ENCODE measurements at places on chromosomes 4 and X.

GRCh38 chr4:14827111-14827510 lies 175.2 kb upstream of the CPEB2 start:
- H3K4me3 ChIP-seq, result no peak overlapping the region
- no peaks in the 10 kb centered on the region for H3K4me1 ChIP-seq
- peaks cover 31% of the 10 kb centered on the region for H3K27me3 ChIP-seq
- DNase-seq, result no peak
- no peak overlapping the region for H3K27ac ChIP-seq

DNA sequence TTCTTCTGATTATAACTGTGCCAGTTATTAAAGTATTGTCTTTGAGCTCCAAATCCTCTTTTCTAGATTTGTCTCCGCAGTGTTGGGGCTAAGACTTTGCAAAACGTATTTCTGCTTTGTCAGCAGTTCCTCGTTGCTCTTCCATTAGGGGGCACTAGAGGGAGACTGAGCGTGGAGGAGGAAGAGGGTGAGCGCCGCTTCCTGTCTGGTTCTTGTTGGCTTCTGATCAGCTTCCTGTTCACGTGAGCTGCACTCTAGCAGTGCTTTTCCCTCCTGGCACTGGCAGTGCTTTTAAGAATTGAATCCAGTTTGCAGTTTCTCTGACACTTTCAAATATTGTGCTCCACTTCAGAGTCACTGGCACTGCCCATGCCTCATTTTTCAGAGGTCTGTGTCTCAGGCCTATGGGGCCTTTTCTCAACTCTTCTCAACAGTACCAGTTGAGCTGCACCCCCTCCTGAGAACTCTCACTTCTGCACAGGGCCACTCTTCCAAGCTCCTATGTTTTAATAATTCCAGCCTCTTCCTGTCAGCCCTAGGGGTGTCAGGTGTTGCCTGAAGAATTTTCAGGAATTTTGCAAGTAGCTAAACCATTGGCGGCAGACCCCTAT lies 54.4 kb upstream of the LCORL start:
- DNase-seq, result peak; percentile 40
- no peak overlapping the region for H3K4me3 ChIP-seq
- H3K27me3 ChIP-seq, result peaks cover 21% of the 10 kb centered on the region

GRCh38 chr4:101019941-101020401 lies 327.4 kb downstream of the PPP3CA start:
- no peak overlapping the region for H3K4me3 ChIP-seq
- H3K4me1 ChIP-seq, result peaks cover 40% of the 10 kb centered on the region
- DNase-seq, result no peak
- no peak overlapping the region for H3K27ac ChIP-seq
- H3K36me3 ChIP-seq, result peaks cover 9% of the 10 kb centered on the region

- H3K4me3 ChIP-seq, result no peak overlapping the region
- H3K27ac ChIP-seq, result no peak overlapping the region
- H3K4me1 ChIP-seq, result no peaks in the 10 kb centered on the region
- no peaks in the 10 kb centered on the region for H3K27me3 ChIP-seq
These were observed 279.1 kb upstream of the NRK start for GRCh38 chrX:105543283-105543682.

- H3K36me3 ChIP-seq, result no peaks in the 10 kb centered on the region
- no peak within 1 kb of the TSS for H3K27ac ChIP-seq
- no peaks in the 10 kb centered on the region for H3K27me3 ChIP-seq
- no peaks in the 10 kb centered on the region for H3K4me1 ChIP-seq
- H3K4me3 ChIP-seq, result no peak within 1 kb of the TSS
These were observed at the start of gene TEX11 for GRCh38 chrX:70908541-70908940. TEX11 (minus strand) TSS chrX:70908711; CDS start chrX:70907789, 922 bp downstream.

DNA sequence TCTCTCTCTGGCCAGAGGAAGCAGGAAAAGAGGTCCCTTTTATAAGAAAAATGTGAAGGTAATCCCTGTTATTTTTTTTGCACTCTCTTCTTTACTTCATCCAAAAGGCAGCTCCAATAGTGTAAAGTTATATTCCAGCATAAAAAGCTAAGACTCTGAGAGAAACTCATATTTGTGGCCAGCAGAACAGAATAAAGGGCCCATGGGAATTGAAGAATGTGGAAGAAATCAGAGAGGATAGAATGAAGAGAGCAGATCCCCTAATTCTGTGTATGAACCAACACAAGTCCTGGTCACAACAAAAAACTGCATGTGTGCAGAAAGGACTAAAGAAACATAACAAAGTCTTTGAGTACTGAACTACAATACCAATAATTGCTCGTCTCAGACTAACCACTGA lies 22.3 kb downstream of the RPS6KA6 start:
- no peak for DNase-seq
- no peaks in the 10 kb centered on the region for H3K27me3 ChIP-seq
- H3K4me1 ChIP-seq, result no peaks in the 10 kb centered on the region
- no peak overlapping the region for H3K4me3 ChIP-seq
- no peaks in the 10 kb centered on the region for H3K36me3 ChIP-seq
- H3K27ac ChIP-seq, result no peak overlapping the region

DNA sequence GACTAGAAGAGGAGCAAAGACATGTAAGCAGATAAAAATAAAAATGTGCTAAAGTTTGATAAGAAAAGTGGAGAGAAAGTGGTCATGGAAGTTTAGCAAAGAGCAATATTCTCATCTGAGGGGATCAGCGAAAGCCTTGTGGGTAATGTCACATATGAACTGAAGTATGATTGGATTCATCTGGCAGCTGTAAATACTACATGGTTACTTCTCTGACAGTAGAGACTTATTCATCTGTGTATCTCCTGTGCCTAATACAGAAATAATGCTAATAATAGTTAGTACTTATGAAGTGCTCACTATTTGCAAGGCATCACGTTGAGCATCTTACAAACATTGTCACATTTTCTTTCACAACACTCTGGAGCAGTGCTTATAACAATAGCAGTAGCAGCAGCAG lies 8.9 kb upstream of the IGSF1 start:
- H3K4me3 ChIP-seq, result no peak overlapping the region
- no peak overlapping the region for H3K27ac ChIP-seq
- DNase-seq, result no peak
- H3K36me3 ChIP-seq, result no peaks in the 10 kb centered on the region
- H3K27me3 ChIP-seq, result no peaks in the 10 kb centered on the region

DNA sequence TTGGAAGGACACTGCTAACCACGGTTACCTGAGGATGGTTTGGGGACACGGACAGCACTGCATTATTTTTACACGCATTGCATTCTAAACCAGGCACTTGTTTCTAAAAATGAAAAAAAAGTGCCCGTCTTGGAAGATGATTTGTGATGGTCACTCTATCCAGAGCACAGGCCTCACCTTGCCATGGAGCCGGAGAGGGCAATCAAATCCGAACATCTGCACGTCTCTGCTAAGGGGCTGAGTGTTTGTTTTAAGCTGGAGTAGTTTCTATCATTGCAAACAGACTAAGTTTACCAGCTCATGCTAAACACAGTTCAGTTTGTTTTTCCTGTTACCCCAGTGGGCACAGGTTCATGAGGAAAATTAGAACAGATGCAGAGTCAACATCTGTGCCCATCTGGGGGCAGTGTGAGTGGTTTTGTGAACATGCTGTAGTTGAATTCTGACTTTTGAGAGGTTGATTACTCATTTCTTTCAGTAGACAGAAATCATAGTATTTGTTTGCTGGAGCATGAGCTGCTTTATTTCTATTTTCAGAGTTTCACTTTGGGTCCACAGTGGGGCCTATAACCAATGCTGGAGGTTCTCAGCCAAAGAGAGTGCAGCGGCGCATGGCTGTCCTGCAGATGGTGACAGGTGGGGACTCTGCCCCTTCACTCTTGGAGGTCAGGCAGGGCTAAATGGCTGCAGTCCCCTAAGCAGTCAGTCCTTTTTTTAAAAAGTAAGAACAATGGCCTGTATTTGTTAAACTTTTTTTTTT lies 65.4 kb upstream of the ENPP6 start:
- no peaks in the 10 kb centered on the region for H3K27me3 ChIP-seq
- H3K4me3 ChIP-seq, result peak overlapping the region; percentile 29
- DNase-seq, result peak; percentile 35
- H3K4me1 ChIP-seq, result peaks cover 73% of the 10 kb centered on the region

DNA sequence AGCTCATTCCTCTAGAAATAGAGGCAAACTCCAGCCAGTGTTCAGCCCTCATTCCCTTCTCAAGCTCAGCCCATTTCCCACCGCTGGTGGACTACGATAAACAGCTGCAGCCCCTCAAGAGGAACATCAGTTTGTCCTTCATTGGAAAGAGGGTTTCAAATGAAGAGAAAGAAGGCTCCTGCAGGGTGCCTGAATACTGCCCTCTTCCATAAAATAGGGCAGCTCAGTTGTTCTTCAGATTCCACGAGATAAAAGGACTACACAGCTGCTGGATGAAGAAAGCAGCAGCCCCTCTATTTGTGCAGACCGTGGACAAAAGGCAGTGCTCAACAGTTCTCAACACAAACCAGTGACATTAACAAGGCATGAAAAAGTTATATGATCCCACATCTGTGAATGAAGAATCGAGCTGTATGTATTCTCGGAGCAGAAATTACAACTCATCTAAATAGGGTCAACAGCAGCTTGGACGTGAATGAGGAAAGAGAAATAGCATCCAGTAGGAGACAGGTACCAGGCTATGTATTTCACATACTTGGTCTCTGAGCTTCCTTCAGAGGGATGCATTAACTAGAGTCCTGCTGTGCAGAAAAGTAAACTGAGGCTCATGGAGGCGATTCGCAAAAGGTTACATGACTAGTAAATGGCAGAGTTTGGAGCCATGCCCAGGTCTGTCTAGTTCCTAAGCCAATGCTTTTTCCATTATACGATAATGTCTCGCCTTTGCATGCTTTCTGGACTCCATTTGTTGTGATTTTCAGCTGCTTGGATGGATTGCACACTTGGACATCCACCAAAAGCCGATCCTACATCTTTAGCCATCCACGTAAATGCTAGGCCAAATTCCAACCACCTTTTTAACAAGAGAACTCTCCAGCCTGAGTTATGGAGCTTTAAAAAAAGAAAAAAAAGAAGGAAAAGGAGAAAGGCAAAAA lies 301.2 kb upstream of the PPARGC1A start:
- DNase-seq, result no peak
- H3K27ac ChIP-seq, result no peak overlapping the region
- no peak overlapping the region for H3K4me3 ChIP-seq
- no peaks in the 10 kb centered on the region for H3K4me1 ChIP-seq
- H3K36me3 ChIP-seq, result no peaks in the 10 kb centered on the region
- peaks cover 3% of the 10 kb centered on the region for H3K27me3 ChIP-seq

- H3K4me1 ChIP-seq, result peaks cover 2% of the 10 kb centered on the region
- no peak overlapping the region for H3K27ac ChIP-seq
- no peak for DNase-seq
- H3K4me3 ChIP-seq, result no peak overlapping the region
- no peaks in the 10 kb centered on the region for H3K36me3 ChIP-seq
These were observed 60.7 kb upstream of the ABCG2 start for GRCh38 chr4:88219099-88219498.

DNA sequence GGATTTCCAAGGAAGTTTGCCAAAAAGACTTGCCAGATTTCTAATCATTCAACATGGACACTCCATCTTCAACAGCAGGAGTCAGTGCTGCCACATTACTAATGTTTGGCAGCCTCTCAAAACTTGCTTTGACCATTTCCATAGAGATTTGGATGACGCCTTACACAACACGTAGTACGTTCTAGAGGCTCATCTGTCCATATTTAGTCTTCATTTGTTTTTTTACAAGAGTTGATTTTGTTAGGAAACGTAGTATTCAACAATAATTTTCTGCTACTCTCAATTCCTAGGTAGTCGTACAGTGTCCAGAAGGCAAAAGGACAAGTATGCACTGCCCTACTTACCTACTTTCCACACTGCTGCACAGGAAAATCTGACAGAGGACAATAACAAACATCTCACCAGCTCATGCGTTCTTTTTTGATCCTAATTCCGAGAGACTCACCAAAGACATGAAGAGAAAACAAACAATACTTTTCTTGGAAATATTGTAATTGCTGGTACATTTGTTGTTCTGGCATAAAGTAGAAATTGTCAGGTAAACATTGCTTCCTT lies 117.3 kb downstream of the SNCA start:
- peaks cover 2% of the 10 kb centered on the region for H3K4me1 ChIP-seq
- no peaks in the 10 kb centered on the region for H3K36me3 ChIP-seq
- no peak overlapping the region for H3K4me3 ChIP-seq
- no peak for DNase-seq
- no peak overlapping the region for H3K27ac ChIP-seq

DNA sequence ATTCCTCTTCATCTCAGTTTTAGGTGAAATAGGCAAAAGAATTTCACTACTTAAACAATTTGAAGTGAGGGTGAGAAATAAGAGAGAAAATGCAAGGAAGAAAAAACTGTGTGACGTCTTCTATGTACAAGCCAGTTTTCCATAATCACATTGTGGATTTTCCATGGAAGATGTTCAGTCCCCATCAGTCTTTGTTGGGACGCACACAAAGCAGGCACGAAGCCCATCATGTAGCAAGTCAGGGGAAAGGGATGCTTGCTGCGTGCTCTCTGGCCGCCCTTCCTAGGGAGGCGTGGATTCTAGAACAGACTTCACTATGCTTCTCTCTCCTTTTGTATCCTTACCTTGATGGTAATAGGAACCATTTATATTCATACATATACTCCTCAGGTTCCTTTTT lies 54.7 kb downstream of the RBPJ start:
- no peak for DNase-seq
- no peak overlapping the region for H3K27ac ChIP-seq
- peaks cover 45% of the 10 kb centered on the region for H3K4me1 ChIP-seq

- H3K36me3 ChIP-seq, result peaks cover 12% of the 10 kb centered on the region
- no peaks in the 10 kb centered on the region for H3K27me3 ChIP-seq
- DNase-seq, result no peak
- H3K27ac ChIP-seq, result no peak overlapping the region
These were observed 6.0 kb downstream of the AP1S2 start for GRCh38 chrX:15848576-15848975.

GRCh38 chrX:66162331-66162822 lies 1.7 kb upstream of the HEPH start:
- no peaks in the 10 kb centered on the region for H3K4me1 ChIP-seq
- H3K27me3 ChIP-seq, result no peaks in the 10 kb centered on the region
- DNase-seq, result no peak
- H3K36me3 ChIP-seq, result no peaks in the 10 kb centered on the region
- H3K4me3 ChIP-seq, result no peak overlapping the region
- no peak overlapping the region for H3K27ac ChIP-seq

DNA sequence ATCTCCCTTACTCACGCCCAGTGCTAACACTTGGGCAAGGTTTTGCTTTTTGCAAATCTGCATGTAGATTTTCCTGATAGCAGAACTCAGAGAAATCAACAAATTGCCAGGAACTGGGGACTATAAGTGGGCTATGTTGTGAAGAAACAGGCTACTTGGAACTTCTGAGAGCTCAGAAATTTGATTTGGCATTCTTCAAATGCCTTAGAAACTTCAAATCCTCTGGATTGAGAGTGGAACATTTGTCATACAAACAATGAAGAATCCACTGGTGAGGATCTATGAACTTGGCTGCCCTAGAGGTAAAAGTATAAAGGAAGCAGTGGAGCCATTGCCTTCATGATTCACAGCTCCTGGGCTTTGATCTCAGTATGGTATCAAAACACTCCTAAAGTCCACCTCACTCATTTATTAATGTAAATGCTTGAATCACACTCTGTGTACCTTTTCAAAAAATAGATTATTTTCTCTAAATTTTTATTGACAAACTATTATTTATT lies 126.0 kb downstream of the GLRA3 start:
- H3K27ac ChIP-seq, result no peak overlapping the region
- no peaks in the 10 kb centered on the region for H3K36me3 ChIP-seq

GRCh38 chr4:41934514-41934900 lies 722 bp upstream of the TMEM33 start:
- peaks cover 19% of the 10 kb centered on the region for H3K36me3 ChIP-seq
- H3K27me3 ChIP-seq, result no peaks in the 10 kb centered on the region
- peaks cover 32% of the 10 kb centered on the region for H3K4me1 ChIP-seq
- peak overlapping the region; percentile 97 for H3K27ac ChIP-seq
